Thyroid gland (tissue), 4 donors: ENCODE measurements at places on chromosomes 3 and 15. TPM values are rescaled to one million over a fixed set of nuclear protein-coding genes. Genes with fewer than 3 reads are reported as not detected.

- peaks cover 4% of the 10 kb centered on the region for H3K36me3 ChIP-seq
- peaks cover 25% of the 10 kb centered on the region for H3K4me1 ChIP-seq
- no peak for DNase-seq
- no peak overlapping the region for H3K4me3 ChIP-seq
- no peak overlapping the region for H3K27ac ChIP-seq
Measured at GRCh38 chr15:74893627-74894026, 3.8 kb downstream of the MPI start.

GRCh38 chr3:113831103-113831355 lies 7.6 kb upstream of the GRAMD1C start:
- no peak for DNase-seq
- H3K27me3 ChIP-seq = no peaks in the 10 kb centered on the region
- no peak overlapping the region for H3K4me3 ChIP-seq
- H3K4me1 ChIP-seq = peaks cover 10% of the 10 kb centered on the region
- no peaks in the 10 kb centered on the region for H3K36me3 ChIP-seq

DNA sequence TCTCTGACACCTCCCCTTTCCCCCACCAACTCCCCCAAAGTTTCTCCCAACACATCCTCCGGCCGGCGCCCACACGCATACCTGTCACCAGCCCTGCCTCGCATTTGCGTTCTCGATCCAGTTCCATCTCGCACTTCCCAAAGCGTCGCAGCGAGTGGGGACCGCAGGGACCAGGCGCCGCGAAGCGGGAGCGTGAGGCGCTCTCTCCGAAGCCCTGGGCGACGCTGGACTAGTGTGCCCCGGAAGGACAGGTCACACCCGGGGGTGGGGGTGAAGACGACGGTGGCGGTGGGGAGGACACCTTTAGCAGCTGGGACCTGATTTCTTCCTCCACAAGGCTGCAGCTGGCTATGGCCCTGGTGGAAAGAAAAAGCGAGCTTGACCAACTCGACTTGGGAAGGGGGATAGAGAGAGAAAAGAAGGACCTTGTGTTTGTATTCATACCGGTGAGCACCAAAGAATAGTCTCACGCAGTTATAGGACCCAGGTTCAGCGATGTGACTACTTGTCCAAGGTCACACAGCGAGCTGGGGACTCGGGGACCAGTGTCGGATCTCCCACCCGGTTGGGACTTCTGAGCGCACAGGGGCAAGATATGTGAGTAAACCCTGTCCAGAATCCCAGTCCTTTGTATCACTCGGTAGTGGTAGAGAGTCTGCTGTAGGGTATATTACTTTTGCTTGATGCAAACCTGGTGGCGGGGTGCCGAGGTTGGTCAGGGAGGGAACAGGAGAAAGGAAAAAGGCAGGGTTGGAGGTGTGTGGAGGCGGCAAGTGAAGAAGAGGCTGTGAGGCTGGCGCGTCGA lies 607 bp upstream of the GHSR start:
- H3K36me3 ChIP-seq = no peaks in the 10 kb centered on the region
- H3K4me3 ChIP-seq = no peak overlapping the region
- no peak for DNase-seq
- no peaks in the 10 kb centered on the region for H3K4me1 ChIP-seq
- no peak overlapping the region for H3K27ac ChIP-seq

DNA sequence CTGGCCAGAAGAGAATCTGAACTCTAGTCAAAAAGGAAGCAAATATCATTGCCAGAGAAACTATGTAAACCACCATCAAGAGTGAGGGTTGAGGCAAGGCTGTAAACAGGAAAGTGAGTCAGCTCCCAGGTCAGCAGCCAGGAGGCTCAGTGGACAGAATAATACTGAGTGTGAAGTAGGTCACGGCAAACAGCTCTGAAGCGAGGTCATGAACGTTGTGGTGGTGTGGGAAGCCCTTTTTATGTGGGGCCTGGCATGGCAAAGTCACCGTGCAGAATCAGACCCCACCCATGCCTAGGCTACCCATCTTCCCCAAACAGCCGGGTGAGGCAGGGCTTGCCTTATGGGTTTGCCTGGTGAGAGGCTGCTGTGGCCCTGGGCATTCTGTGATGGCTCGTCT lies 43.9 kb downstream of the THBS1 start:
- DNase-seq = peak; percentile 21
- H3K27ac ChIP-seq = peak overlapping the region; percentile 49
- H3K36me3 ChIP-seq = no peaks in the 10 kb centered on the region

- H3K27me3 ChIP-seq = no peaks in the 10 kb centered on the region
- no peaks in the 10 kb centered on the region for H3K36me3 ChIP-seq
- peaks cover 12% of the 10 kb centered on the region for H3K4me1 ChIP-seq
- no peak overlapping the region for H3K27ac ChIP-seq
Measured at GRCh38 chr3:130838898-130839600, 54.8 kb upstream of the ATP2C1 start.

The ANXA2 gene
- 796 TPM for total RNA-seq

- H3K36me3 ChIP-seq = no peaks in the 10 kb centered on the region
- H3K4me3 ChIP-seq = no peak overlapping the region
- H3K4me1 ChIP-seq = no peaks in the 10 kb centered on the region
- no peak for DNase-seq
- no peak overlapping the region for H3K27ac ChIP-seq
- no peaks in the 10 kb centered on the region for H3K27me3 ChIP-seq
Measured at GRCh38 chr3:45311953-45312801, 76.2 kb upstream of the LARS2 start.

The CD276 gene
- total RNA-seq = 31.3 TPM
